ENCODE measurements at places on chromosomes 12 and 14.

DNA sequence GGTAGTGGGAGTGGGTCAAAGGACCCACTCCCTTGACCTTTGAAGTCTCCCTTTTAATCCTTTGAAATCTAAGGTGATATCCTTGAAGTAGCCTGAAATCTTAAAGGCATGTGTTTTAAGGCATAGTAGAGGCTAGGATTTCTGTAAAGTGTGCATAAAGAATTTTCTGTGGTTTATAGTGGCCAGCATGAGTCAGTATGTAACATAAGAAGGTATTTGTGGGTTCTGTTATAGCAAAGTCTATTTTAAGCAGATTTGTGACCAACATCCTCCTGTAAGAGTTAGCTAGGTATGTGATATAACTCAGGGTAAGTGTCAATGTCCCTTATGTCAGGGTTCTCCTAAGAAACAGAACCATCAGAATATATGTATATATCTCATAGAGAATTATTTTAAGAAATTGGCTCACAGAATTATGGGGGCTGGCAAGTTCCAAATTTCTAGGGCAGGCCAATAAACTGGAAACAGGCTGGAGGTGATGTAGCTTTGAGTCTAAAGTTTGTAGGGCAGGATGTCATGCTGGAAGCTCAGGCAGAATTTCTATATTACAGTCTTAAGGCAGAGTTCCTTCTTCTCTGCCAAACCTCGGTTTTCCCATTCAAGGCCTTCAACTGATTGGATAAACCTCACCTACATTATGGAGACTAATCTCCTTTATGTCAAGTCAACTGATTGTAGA lies 18.7 kb upstream of the EPYC start:
- no peak overlapping the region for H3K4me3 ChIP-seq
- no peak overlapping the region for H3K27ac ChIP-seq
- H3K36me3 ChIP-seq, result no peaks in the 10 kb centered on the region
- no peak for DNase-seq
- H3K27me3 ChIP-seq, result no peaks in the 10 kb centered on the region

DNA sequence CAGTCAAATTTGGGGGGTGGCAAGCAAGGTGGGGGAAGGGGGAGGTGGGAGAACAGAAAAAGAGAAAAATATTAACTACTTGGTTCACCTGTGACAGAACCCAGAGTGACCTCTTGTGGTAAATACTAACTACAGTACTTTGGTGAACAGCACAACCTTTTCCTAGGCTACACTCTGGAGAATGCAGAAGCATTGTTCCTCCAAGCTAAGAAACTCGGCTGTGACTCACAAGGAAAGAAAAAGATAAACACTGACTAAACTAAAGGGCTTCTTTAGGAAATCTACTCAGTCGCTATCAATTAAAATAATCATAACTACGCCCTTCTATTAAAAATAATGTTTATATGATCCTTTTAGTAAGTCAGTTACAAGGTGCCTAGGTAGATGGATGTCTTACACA lies 5.4 kb downstream of the KCNH5 start:
- no peak for DNase-seq
- H3K27me3 ChIP-seq, result peaks cover 21% of the 10 kb centered on the region
- H3K36me3 ChIP-seq, result no peaks in the 10 kb centered on the region
- H3K4me1 ChIP-seq, result no peaks in the 10 kb centered on the region
- H3K27ac ChIP-seq, result no peak overlapping the region

DNA sequence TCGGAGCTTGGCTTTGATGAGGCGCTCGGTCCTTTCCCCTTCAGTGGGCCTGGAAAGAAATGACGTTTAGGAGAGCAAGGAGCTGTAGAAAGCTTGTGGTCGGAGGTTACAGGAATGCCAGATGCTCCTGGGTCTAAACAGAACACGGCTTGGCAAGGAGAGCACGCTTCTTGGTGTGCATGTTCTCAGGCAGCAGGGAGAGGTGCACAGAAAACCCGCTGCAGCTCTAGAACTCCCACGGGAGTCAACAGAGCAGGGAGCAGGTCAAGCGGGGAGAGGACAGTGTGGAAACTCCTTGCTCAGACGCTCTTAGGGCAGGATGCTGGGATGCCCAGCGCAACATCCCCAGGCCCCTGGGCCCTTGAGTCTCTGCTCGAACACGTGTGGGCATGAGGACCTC lies 51.0 kb downstream of the SSH1 start:
- H3K27ac ChIP-seq, result peak overlapping the region; percentile 74
- H3K4me1 ChIP-seq, result peaks cover 10% of the 10 kb centered on the region
- no peaks in the 10 kb centered on the region for H3K27me3 ChIP-seq
- peaks cover 79% of the 10 kb centered on the region for H3K36me3 ChIP-seq
- no peak for DNase-seq

DNA sequence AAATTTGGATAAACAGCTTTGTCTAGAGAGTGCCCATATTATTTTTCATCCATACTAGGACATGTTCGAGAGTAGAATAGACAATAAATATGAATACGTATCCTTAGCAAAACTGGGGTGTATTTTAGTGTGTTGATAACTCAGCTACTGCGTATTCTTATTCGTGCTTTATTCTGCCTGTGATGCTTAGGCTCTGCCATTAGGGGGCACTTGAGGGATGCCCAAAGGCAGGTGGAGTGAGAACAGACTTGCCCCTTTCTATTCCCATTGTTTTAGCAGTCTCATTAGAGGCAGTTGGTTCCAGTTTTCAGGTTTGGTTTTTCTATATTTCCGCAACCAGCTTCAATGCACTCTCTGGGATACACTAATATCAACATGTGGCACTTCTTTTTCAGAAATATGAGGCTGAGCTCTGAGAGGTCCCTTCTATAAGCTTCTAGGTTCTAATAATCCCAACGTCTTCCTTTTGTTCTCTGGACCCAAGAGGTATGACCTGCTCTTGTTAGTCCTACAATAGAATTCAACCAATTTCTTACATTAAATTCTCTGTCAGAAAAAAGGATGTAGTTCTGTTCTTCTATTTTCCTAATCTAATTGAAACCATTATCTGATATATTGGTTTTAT lies 985.7 kb upstream of the FBXO33 start:
- no peaks in the 10 kb centered on the region for H3K36me3 ChIP-seq
- DNase-seq, result no peak
- no peak overlapping the region for H3K4me3 ChIP-seq
- H3K4me1 ChIP-seq, result no peaks in the 10 kb centered on the region
- H3K27ac ChIP-seq, result no peak overlapping the region
- no peaks in the 10 kb centered on the region for H3K27me3 ChIP-seq

GRCh38 chr12:50043854-50044253 lies 13.5 kb upstream of the ASIC1 start:
- no peaks in the 10 kb centered on the region for H3K36me3 ChIP-seq
- H3K27ac ChIP-seq, result peak overlapping the region; percentile 59
- peaks cover 5% of the 10 kb centered on the region for H3K27me3 ChIP-seq
- no peak overlapping the region for H3K4me3 ChIP-seq

All from activated T-cell treated with anti-CD3 and anti-CD28 coated beads, Interleukin-2, amount 50 U/mL, for 24 hours (primary cell).